ENCODE measurements at places on chromosomes 5 and 9.

GRCh38 chr9:121863955-121864354 lies 212.5 kb downstream of the DAB2IP start:
- no peak for DNase-seq

- DNase-seq: no peak
These were observed 601.3 kb downstream of the PSAT1 start for GRCh38 chr9:78898234-78898633.

DNA sequence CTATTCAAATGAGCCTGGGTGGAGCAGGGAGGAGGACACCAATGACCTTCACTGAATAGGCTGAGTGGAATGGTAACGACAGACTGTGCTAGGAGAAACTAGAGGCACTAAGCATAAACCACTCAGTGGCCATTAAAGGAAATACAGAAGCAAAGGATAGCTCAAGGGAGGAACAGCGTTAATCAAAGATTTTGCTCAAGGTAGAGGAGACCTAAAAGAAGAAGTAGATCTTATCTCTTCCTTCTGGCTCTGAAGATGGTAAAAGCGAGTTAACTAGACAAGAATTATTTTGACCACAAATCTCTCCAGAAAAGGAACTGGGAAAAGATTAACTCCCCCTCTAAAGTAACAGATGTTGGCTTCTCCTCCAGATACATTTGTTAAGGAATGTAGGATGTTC lies 299.6 kb downstream of the EPB41L4A start:
- no peak for DNase-seq

DNA sequence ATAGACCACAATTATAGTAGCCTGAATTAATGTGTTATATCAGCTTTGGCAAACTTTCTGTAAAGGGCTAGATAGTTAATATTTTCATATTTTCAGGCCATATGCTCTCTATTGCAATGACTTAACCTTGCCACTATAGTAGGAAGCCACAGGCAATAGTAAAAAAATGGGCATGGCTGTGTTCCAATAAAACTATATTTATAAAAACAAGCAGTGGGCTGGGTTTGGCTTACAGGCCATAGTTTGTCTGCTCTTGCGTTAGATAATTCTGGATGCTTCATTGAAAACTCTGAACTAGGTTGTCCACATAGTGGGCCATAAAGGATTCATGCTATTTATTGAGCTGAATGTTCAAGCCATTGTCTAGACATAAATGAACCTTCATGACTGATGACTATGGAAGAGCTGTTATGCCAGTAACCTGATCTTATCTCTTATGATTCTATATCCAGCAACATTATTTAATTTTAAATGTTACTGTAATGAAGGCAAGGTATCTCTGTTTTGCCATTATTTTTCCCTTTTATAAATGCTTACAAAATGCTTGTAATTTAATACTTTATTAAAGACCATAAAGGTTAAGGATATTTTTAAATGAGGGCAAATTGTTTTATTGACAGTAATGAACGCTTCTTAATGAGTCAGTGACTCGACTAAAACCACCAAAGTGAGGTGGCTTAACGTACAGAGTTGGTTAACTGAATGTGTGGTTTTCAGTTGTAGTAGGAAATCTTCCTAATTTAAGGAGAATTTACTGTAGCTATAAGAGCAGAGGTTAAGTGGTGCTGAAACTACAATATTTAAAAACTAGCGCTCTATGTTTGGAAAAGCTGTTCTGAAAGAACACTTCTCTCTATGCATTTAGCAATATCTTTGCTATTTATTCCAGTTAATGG lies 560.6 kb downstream of the PRR16 start:
- DNase-seq: no peak

- DNase-seq: no peak
These were observed 37.7 kb upstream of the CKMT2 start for GRCh38 chr5:81195335-81195929.

GRCh38 chr5:150603052-150603451 lies 37.4 kb upstream of the SYNPO start:
- DNase-seq: no peak

DNA sequence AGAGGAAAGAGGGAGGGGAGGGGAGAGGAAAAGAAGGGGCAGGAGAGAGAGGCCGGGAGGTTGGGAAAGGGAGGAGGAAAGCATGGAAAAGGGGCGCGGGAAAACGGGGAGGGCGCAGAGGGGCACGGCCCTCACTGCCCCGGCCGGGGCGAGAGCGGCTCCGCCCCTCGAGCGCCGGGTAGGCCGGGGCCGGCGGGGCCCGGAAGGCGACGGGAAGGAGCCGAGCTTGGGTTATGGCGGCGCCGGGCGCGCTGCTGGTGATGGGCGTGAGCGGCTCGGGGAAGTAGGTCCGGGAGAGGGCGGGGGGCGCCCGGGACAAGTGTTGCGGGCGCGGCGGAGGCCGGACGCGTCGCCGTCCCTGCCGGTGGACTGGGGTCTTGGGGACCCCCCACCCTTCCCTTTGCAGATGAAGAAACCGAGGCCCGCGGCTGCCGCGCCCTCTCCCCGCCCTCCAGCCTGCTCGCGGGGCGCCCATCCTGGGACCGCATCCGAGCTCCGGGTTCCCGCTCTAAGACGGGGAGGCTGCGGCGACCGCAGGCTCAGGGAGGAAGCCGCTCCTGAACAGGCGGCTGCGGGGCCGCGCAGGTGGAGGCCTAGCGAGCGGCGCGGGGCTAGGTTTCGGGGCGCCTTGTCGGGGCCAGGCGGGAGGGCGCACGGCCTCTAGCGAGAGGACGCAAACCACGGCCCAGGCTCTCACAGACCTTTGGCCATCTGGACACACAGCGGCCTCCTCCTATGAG lies at the start of gene IDNK:
Gene IDNK, plus strand, starts transcription at position 205 of the 740 bp plus-strand sequence. Its CDS starts 29 bp downstream, at position 234.
- DNase-seq: peak; percentile 62

DNA sequence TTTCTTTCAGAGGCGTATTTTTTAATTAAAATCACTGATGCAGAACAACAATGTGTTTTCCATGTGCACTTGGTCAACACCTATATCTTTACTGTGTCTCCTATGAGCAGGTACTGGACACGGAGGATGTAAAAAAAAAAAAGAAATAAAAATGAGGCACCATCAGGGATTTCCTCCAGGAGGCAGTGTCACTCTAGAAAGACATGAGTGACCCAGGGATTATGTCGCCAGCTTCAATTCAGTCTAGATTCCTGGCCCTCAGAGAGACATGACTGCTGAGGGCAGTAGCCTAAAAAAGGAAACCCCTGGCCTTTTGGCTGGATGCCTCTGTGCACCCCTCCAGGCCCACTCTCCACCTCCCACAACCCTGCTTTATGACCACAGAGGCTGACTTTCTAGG lies 18.3 kb upstream of the IL33 start:
- DNase-seq: no peak

DNA sequence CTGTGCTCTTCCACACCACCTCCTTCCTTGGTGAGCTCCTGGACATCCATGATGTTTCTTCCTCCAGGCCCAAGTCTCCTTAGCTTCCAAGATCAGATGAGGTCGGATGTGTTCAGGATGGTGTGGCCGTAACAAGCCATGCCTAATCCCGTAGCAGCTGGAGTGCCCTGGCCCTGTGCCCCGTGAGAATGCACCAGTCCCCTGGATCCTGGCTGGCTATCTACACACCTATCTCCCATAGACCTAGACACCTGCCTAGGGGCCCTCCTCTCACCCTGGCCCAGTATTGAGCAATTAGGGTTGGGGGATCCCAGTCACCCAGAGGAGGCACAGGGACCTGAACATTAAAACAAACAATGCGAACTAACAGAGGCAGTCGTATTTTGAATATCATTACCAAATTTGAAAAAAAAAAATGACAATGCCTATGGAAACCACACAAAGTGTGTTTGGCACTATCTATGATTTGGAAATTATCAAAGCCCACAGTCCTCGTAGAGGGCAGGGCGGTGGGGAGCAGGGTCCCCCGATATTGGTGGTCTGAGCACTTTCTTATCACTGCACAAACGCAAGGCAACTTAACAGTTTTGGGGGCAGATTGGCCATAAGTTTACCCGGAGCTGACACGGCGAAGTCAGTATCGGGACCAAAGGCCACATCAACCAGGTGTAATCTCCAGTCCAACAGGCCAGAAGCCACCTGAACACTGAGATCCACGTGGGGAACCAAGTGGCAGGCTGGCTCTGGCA lies 13.2 kb downstream of the ENG start:
- no peak for DNase-seq

DNA sequence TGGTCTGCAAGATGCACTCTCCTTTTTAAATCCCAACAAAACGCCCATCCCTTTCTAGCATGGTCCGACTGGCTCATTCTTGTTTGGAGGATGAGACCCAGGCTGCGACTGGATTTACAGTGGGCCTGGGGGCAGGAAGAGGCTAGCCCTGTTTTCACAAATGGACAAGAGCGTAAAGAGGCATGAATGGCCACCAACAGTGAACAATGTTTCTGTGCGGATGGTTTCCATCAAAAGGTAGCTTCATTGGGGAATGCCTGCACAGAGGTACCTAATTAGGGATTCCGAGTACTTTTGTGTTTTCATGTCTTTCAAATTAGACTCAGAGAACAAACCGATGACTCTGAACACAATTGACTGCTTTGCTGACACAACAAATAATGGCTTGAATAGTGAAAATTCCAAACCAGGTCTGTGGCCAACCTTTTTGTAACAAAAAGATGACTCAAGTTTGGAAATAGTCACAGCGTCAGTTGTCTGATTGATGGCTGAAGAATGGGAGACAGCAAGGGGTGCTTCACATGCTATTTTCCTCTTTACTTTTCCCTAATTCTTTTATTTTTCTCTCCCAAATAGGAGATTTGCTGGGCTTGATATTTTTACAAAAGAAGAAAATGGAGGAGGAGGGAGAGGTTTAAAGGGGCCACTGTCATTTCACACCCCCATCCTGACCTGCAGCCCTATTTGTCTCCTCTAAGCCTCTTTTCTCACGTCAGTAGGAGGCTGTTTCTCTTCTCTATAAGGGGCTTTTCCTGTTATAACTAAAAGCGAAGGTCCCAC lies 208.1 kb upstream of the S1PR3 start:
- no peak for DNase-seq

DNA sequence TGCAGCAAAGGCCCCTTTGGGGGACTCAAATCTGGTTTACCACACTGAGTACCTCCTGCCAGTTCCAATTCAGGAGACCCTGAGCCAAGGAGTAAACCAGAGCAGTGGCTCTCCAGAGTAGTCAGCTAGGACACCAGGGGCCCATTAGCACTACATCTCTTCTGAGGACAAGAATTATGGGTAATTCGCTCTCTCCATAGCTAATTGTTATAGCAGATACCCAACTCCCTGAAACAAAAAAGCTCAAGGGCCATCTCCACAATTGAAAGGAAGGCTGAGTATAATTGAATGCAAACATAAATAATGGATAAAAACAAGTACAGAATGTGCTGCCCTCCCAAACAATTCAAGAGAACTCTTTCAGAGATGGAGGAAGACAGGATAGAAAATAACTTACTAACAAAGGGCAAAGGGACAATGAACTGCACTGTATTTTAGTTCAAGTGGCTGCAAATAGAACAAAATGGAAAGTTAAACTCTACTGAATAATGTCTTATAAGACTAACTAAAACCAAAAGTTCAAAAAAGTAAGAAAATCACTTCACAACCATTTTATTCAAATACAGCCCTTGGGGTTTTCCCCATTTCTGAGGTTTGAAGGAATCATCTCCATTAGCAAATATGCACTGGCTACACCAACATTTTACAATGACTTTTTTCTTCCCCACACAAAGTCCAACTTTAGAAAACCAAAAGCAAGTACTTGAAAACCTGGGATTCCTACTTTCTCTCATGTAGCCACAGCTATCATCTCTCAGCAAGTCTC lies 118.8 kb downstream of the SIL1 start:
- no peak for DNase-seq

DNA sequence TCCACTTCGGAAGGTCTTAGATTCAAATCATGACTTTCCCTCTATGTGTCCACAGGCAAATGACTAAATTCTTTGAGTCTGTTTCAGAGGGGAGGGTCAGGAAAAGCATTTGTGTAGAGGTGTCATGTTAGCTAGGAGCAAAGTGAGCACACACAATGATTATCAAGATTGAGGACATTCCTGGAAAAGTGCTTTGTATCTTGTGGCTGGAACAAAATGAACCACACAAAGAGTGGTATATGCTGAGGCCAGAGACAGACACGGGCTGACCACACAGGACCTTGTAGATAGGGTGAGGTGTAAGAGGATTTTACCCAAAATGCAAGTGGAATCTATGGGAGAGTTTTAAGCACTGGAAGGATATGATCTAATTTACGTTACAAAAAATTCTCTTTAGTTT lies 245.3 kb upstream of the NMUR2 start:
- no peak for DNase-seq

DNA sequence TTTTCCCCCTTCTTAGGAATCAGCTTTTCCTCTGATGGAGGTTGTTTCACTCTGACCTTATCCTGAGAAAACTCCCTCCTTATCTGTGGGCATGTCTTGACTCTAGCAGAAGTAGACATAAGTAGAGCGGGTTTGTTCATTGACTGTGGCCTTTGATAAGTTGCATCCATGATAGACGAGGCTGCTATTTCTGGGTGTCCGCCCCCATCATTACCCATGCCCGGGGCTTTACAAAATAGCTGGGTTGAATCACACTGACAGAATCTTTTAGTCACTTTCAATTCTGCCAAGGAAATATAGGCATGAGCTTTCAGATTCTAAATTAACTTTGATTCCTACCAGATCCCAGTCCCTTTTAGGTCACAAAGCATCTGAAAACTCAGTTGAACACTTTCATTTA lies 223.8 kb downstream of the SEC61B start:
- DNase-seq: no peak

DNA sequence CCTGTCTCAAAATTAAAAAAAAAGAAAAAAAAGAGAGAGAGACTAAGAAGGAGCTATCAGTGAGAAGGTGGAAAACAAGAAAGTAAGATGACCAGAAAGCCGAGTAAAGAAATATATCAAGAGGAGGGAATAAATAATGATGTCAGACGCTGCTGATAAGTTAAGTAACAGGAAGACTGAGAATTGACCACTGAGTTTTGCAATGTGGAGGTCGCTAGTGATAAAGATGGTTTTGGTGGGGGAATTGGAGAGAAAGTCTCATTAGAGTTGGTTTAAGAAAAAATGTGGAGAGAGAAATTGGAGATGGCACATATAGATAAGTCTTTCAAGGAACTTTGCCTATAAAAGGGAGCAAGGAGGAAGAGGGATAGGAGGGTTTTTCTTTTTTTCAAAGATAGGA lies 91.9 kb downstream of the RAD23B start:
- DNase-seq: no peak

GRCh38 chr9:131885144-131885609 lies 145.3 kb upstream of the RAPGEF1 start:
- DNase-seq: no peak

GRCh38 chr5:65050140-65050539 lies 281.4 kb downstream of the CWC27 start:
- DNase-seq: no peak

- DNase-seq: peak; percentile 80
These were observed 5.3 kb downstream of the RALGDS start for GRCh38 chr9:133115604-133116345.

- DNase-seq: no peak
These were observed 39.2 kb upstream of the HAND1 start for GRCh38 chr5:154517181-154517580.

GRCh38 chr5:142013734-142014521 lies 1.1 kb upstream of the GNPDA1 start:
- DNase-seq: no peak
